Hepatocyte (in vitro differentiated cells): ENCODE measurements at places on chromosomes 7 and 10. TPM values are rescaled to one million over a fixed set of nuclear protein-coding genes. Genes with fewer than 3 reads are reported as not detected.

Gene HMX3
- polyA plus RNA-seq = not detected in 2 replicates

Gene CHN2
- 12.3 and 13.7 TPM in 2 replicates for polyA plus RNA-seq

Gene NPC1L1
- 25.3 and 25.8 TPM in 2 replicates for polyA plus RNA-seq

Gene CNPY1
- not detected in 2 replicates for polyA plus RNA-seq

Gene ANKRD61
- polyA plus RNA-seq = 0.33 and 0.81 TPM in 2 replicates

Gene AQP1
- polyA plus RNA-seq = 183 and 241 TPM in 2 replicates

Gene TMEM229A
- polyA plus RNA-seq = 0.35 TPM in 1 of 2 replicates, not detected in the other

Gene SMKR1
- 0.37 and 1.8 TPM in 2 replicates for polyA plus RNA-seq

DNA sequence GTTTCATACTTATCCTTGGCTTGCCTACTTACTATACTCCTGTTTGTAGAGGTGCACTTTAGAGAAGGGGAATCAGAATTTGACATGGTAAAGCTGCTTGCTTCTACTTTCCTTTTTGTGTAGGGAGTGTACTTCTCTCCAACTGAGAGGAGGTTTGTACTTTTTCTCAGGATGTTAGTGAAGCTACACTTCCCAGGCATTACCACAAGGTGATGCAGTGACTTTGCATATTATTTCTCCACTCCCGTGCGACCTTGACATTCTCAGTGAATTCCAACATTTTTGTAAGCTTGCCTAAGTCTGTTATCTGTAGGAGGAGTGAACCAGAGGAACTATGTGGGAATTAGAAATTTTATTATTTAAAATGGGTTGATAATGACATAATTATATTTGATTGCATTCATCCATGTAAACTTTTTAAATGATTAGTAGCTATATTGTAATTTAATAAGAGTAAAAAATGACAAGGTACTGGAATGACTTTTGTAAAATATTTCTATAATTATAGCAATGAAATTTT, 5.2 kb downstream of the TAX1BP1 start:
- H3K4me1 ChIP-seq = peaks cover 32% of the 10 kb centered on the region

DNA sequence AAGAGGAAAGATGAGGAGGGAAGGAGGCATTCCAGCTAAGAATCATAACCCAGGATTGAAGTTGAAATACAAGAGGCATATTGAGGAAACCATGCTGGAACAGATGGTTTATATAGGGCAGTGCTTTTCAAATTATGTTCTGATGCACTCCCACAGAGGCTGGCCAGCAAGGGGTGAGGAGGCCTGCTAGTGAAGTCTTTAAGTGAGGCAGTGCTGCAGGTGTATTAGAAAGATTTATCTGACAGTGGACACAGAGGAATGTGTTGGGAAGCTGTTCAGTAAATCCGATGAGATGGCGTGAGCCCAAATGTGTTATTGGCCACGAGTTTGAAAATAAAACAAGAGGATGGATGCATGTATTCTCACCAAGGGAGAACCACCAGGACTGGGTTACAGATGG, 28.6 kb downstream of the REEP3 start:
- DNase-seq = no peak
- H3K4me1 ChIP-seq = no peaks in the 10 kb centered on the region
- no peaks in the 10 kb centered on the region for H3K27me3 ChIP-seq
- H3K4me3 ChIP-seq = no peak overlapping the region
- no peaks in the 10 kb centered on the region for H3K36me3 ChIP-seq

DNA sequence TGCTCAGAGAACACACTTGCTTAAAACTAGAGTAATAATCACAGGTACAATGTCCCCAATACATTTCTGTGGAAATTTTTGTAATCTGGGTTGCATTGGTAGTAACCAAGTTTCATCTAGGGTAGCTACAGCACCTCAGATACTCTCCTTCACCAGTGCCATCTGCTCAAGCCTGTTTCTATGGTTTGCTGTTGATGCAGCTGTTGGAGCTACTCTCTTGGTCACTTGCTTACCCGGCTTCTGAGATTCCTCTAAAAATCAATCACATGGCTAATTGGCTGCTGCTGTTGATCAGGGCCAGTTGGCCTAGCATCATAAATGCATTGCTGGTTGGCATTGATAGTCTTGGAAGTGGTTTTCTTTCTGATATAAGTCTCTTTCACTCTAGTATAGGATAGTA, 220.8 kb downstream of the BICC1 start:
- H3K36me3 ChIP-seq = no peaks in the 10 kb centered on the region
- no peak overlapping the region for H3K27ac ChIP-seq
- no peaks in the 10 kb centered on the region for H3K4me1 ChIP-seq
- no peak overlapping the region for H3K4me3 ChIP-seq
- no peak for DNase-seq

- H3K36me3 ChIP-seq = no peaks in the 10 kb centered on the region
- H3K27ac ChIP-seq = no peak overlapping the region
- no peak for DNase-seq
- no peak overlapping the region for H3K4me3 ChIP-seq
- peaks cover 13% of the 10 kb centered on the region for H3K27me3 ChIP-seq
Measured at GRCh38 chr7:96973986-96974385, 31.4 kb upstream of the DLX6 start.

GRCh38 chr7:129258649-129259389, 34.0 kb downstream of the AHCYL2 start:
- no peaks in the 10 kb centered on the region for H3K4me1 ChIP-seq
- no peak overlapping the region for H3K27ac ChIP-seq
- DNase-seq = no peak
- H3K27me3 ChIP-seq = no peaks in the 10 kb centered on the region
- H3K36me3 ChIP-seq = no peaks in the 10 kb centered on the region

DNA sequence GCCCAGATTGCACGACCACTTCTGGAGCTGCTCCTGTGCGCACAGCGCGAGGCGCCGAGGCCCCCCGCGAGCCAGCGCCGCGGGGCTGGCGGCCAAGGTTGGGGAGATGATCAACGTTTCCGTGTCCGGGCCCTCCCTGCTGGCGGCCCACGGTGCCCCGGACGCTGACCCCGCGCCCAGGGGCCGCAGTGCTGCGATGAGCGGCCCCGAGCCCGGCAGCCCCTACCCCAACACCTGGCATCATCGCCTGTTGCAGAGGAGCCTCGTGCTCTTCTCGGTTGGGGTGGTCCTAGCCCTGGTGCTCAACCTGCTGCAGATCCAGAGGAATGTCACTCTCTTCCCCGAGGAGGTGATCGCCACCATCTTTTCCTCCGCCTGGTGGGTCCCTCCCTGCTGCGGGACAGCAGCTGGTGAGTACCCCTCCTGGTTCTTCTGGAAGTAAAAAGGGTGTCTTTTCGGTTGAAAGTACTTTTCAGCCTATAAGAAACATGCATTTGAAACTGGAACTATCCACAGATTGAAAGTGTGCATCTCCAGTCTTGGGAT, 683 bp downstream of the INSIG1 start:
- no peaks in the 10 kb centered on the region for H3K36me3 ChIP-seq
- H3K4me3 ChIP-seq = peak overlapping the region; percentile 78
- no peaks in the 10 kb centered on the region for H3K27me3 ChIP-seq

GRCh38 chr7:78253850-78254725, 455.5 kb downstream of the PHTF2 start:
- no peaks in the 10 kb centered on the region for H3K27me3 ChIP-seq

- no peak overlapping the region for H3K4me3 ChIP-seq
- no peak for DNase-seq
- no peak overlapping the region for H3K27ac ChIP-seq
- no peaks in the 10 kb centered on the region for H3K4me1 ChIP-seq
- H3K27me3 ChIP-seq = no peaks in the 10 kb centered on the region
Measured at GRCh38 chr7:16942929-16943509, 61.2 kb upstream of the AGR3 start.
